Activated CD4-positive, alpha-beta T cell treated with anti-CD3 and anti-CD28 coated beads, Interleukin-2, amount 10 ng/mL, durations not matched to agents 24 days and 14 days (primary cell): ENCODE measurements at places on chromosomes 1 and 21. TPM values are rescaled to one million over a fixed set of nuclear protein-coding genes. Genes with fewer than 3 reads are reported as not detected.

GRCh38 chr1:212109728-212110127, 74.2 kb downstream of the DTL start:
- H3K4me1 ChIP-seq, result peaks cover 5% of the 10 kb centered on the region
- H3K27ac ChIP-seq, result no peak overlapping the region
- no peaks in the 10 kb centered on the region for H3K27me3 ChIP-seq
- H3K36me3 ChIP-seq, result peaks cover 14% of the 10 kb centered on the region

DNA sequence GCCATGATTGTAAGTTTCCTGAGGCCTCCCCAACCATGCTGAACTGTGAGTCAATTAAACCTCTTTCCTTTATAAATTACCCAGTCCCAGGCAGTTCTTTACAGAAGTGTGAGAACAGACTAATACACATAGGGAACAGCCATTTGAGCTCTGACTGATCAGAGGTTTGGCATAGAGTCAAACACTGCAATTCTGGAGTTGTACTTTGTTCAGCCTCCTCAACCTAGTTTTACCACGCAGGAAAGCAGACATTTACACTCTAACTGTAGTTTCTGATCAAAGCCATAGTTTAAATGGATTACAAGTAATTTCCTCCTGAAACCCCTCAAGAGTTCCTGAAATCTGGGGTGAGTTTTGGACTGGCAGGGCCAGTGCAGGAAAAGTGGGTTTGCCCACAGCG, 218.2 kb downstream of the TNR start:
- no peaks in the 10 kb centered on the region for H3K36me3 ChIP-seq
- no peak overlapping the region for H3K27ac ChIP-seq
- no peak for DNase-seq
- no peak overlapping the region for H3K4me3 ChIP-seq
- peaks cover 2% of the 10 kb centered on the region for H3K4me1 ChIP-seq

- no peaks in the 10 kb centered on the region for H3K4me1 ChIP-seq
- H3K27ac ChIP-seq, result no peak overlapping the region
- H3K4me3 ChIP-seq, result no peak overlapping the region
- H3K36me3 ChIP-seq, result no peaks in the 10 kb centered on the region
- peaks cover 2% of the 10 kb centered on the region for H3K27me3 ChIP-seq
These were observed 137.1 kb downstream of the PLA2G4A start for GRCh38 chr1:186965847-186966246.

Gene KCNT2
- not detected in 2 replicates for total RNA-seq

DNA sequence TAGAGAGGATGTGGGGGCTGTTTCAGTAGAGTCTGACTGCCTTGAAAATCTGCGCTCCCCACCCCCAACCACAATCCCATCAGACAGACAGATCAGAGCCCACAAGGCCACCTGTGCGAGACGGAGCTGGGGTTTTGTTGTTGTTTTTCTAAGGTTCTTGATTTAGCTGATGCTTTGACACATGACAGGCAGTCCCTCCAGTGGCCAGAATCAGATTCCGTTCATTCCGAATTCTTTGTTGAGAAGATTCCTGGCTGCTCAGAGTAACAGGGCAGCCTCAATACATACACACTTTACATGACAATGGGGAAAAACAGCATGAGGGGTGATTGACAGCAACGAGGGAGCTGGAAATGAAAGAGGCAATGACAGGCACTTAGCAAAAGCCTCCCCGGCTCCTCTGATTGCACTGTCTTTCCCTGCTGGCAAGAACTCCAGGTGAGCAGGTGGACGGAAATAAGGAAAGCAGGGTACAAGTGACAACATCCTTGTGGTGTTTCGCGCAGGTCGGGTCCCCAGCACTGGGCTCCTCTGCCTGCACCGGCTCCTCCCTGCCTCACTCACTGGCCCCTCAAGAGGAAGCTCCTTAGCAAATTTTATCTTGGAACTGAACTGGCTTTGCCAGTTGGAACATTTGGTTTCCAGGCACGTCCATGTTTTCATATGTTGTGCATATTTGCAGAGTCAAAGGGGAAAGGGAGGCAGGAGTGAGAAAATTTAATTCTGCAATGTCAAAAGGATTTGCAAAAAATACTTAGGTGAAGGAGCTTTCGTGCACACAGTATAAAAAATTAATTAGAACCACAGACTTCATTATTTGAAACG, 148.7 kb downstream of the PGBD5 start:
- no peak overlapping the region for H3K4me3 ChIP-seq
- no peak overlapping the region for H3K27ac ChIP-seq
- DNase-seq, result no peak
- H3K36me3 ChIP-seq, result peaks cover 30% of the 10 kb centered on the region

DNA sequence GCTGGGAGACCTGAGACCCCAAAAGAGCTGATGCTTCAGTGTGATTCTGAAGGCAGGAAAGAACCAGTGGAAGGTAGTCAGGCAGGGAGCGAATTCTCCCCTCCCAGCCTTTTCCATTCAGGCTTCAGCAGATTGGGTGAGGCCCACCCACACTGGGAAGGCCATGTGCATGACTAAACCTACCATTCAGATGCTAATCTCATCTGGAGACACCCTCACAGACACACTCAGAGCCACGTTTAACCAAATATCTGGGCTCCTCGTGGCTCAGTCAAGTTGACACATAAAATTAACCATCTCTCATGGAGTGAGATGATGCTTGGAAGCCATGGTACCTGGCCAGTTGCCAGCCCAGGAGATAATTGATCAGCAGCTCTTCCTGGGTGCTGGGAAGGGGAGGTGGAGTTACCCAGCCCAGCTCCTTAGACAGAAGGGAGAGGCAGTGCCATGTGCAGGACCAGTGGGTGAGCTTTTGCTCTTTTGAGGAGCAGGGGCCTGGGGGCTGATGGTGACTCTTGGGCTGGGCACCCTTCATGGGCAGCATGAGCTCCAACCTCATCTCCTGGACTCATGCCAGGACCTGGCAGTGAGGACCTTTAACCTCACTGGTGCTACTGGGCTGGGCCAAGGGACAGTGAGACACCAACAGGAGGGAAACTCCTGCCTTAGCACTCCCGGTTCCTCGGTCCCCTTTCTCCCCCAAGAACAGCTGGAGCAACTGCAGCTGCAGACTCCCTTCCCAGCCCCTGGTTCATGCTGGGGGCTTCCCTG, 89.0 kb upstream of the ACTL8 start:
- H3K27me3 ChIP-seq, result no peaks in the 10 kb centered on the region
- no peaks in the 10 kb centered on the region for H3K4me1 ChIP-seq
- no peak overlapping the region for H3K27ac ChIP-seq
- no peaks in the 10 kb centered on the region for H3K36me3 ChIP-seq
- DNase-seq, result no peak

Gene KLHDC7A
- not detected in 2 replicates for total RNA-seq

DNA sequence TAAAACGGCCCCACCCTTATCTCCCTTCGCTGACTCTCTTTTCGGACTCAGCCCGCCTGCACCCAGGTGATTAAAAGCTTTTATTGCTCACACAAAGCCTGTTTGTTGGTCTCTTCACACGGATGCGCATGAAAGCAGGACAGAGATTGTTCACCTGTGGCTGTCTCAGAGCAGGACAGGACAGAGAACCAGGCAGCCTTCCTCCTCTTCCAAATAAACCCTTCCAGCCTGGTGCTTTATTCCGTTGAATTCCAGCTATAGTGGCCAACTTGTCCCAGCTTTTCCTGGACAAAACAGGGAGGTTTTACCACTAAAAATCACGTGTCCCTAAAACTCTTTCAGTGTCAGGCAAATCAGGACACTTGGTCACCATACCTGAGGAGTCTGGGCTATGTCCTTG, 9.5 kb upstream of the DMRTB1 start:
- H3K4me3 ChIP-seq, result no peak overlapping the region
- no peaks in the 10 kb centered on the region for H3K36me3 ChIP-seq
- H3K27ac ChIP-seq, result no peak overlapping the region
- peaks cover 40% of the 10 kb centered on the region for H3K27me3 ChIP-seq

DNA sequence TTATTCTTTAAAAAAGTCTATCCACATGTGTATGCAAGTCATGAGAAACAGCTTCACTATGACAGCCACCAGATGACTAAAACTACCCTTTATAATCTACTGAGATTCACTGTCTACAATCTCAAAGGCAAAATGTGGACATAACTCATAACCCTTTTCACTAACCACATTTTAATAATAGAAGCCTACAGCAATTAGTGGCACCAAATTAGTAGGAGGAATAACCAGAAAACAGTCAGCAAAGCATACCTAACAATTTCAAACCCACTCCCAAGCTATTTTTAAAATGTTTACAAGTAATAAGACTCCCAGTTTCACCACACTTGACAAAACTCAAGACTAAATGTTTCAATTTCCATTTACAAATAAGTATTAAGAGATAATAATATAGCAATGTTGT, 442.9 kb downstream of the PTPRC start:
- H3K36me3 ChIP-seq, result peaks cover 12% of the 10 kb centered on the region
- H3K27ac ChIP-seq, result no peak overlapping the region
- H3K4me1 ChIP-seq, result peaks cover 18% of the 10 kb centered on the region
- peaks cover 5% of the 10 kb centered on the region for H3K27me3 ChIP-seq

DNA sequence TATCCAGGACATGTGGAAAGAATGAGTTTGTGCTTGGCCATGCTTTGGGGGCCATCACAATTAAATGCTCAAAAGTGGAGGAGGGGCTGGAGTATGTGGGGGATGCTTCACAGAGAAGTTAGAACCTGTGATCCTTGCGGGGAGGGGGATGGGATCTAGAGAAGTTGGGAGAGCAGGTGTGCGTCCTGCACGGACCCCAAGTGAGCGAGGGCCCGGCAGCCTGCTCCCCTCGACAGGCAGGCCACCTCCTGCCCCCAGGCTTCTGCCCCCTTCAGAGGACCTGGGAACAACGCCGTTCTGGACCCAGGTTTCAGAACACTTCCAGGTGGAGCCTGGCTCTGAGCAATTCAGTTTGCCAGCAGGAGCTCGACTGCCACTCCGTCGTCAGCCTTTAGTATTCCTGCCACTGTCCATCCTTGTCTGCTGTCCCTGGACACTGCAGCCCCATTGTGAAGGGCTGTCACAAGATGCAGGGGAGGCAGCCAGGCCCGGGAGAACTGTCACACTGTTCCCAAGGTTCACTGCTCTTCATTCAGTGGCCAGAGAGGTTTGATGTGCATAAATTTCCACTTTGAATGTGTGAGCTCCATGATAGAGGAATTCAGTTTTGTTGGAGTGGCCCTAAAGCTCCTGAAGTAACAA, 112.2 kb downstream of the DHRS3 start:
- H3K36me3 ChIP-seq, result peaks cover 26% of the 10 kb centered on the region
- no peaks in the 10 kb centered on the region for H3K27me3 ChIP-seq
- H3K4me3 ChIP-seq, result no peak overlapping the region
- H3K27ac ChIP-seq, result peak overlapping the region; percentile 25
- no peak for DNase-seq

Gene COL16A1
- not detected in 2 replicates for total RNA-seq

GRCh38 chr1:101257500-101258325, 20.9 kb downstream of the S1PR1 start:
- H3K4me3 ChIP-seq, result peak overlapping the region; percentile 42
- peak overlapping the region; percentile 68 for H3K27ac ChIP-seq
- peak; percentile 80 for DNase-seq

- peak overlapping the region; percentile 97 for H3K27ac ChIP-seq
- H3K4me1 ChIP-seq, result peaks cover 68% of the 10 kb centered on the region
- peak overlapping the region; percentile 98 for H3K4me3 ChIP-seq
- DNase-seq, result peak; percentile 77
- H3K36me3 ChIP-seq, result peaks cover 28% of the 10 kb centered on the region
These were observed 1.2 kb downstream of the PRMT2 start for GRCh38 chr21:46636550-46637285.

Gene SMIM1
- total RNA-seq, result 0.66 and 1.4 TPM in 2 replicates

DNA sequence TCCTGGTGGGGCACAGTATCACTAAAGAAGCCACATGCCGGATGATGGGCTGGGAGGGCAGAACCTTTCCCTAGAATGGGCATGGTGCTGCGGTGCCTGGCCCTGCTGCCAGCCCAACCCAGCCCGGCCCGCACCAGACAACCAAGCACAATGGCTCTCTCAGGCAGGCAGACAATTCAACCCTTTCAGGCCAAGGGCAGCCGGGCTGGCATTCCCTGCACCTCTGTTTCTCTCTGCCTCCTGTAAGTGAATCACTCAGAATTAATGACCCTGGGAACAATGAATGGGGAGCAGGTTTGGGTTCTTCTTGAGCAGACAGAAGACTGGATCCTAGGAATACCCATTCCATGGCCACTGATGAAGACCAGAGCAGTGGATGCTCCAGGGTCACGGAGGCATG, 41.0 kb upstream of the IFFO2 start:
- H3K27ac ChIP-seq, result no peak overlapping the region
- H3K36me3 ChIP-seq, result peaks cover 15% of the 10 kb centered on the region
- H3K4me3 ChIP-seq, result no peak overlapping the region
